SW480 (cell line): ENCODE measurements at places on chromosomes 5 and 9.

DNA sequence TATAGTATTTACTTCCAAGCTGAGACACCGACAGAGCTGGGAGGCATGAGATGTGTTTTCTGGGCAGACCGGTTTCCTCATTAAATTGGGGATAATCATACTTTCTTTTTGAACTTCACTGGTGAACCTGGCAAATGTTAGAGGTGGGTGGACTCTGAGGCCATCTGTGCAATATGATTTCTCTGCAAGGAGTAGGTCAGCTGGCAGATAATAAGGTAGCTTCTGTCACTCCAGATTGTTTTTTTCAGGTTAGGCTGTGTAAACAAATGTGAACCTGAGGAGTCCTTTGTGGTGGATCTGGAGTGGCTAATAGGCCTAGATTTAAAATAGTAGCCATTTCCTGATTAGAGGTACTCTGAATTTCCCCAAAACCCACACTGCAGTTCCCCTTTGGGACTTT lies 75.4 kb upstream of the S1PR3 start:
- DNase-seq = no peak

- no peak for DNase-seq
These were observed 330.1 kb downstream of the ADAMTS6 start for GRCh38 chr5:65151614-65152013.

DNA sequence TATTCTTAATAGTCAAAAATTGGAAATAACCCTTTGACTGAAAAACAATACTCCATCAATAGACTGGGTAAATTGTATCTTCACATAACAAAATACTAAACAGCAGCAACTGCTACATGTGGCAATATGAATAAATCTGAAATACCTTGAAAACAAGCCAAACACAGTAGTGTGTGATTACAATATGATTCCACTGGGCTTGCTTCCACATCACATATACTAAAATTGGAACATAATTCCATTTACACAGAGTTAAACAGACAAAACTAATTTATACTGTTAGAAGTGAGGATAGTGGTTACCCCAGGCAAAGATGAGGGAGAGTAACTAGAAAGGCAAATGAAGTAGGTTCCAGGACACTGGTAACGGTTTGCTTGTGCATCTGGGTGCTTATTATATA lies 20.4 kb downstream of the FNIP1 start:
- DNase-seq = no peak

DNA sequence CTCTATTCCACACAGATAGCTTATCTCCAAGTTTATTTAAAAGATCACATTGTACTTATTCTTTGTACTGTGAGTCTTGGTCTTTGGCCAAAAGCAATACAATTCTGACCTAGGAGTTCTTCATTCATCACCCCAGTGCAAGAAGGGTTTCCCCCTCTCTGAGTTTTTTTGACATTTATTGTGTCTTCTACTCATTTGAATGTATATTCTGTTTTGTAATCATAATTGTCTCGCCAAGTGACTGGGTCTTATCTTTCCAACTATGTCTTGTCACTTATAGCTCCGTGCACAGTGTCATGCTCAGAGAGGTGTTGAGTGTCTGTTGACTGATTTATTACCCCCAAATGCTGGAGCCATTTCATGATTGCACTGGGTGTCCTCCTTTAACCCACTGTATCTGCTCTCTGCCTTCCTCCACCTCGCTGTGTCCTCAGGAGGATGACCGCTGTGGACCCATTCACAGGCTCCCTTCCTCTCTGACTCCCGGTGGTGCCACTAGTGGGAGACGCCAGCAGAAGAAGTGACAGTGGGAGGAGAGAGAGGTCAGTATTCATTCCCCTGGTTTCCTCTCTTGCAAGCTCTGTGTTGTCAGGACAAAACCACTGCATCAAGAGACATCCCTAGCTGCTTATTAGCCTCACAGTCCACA lies 11.2 kb upstream of the TRIO start:
- DNase-seq = no peak
